Stimulated activated memory B cell treated with anti-CD40 and anti-IgM and Interleukin-4, amounts not matched to agents 10 μg/mL and 1 μg/mL and 100 μg/mL, for 72 hours (primary cell): ENCODE measurements at places on chromosomes 16 and 17.

- ATAC-seq: no peak
Measured at GRCh38 chr17:17467016-17467415, 9.8 kb upstream of the MED9 start.

DNA sequence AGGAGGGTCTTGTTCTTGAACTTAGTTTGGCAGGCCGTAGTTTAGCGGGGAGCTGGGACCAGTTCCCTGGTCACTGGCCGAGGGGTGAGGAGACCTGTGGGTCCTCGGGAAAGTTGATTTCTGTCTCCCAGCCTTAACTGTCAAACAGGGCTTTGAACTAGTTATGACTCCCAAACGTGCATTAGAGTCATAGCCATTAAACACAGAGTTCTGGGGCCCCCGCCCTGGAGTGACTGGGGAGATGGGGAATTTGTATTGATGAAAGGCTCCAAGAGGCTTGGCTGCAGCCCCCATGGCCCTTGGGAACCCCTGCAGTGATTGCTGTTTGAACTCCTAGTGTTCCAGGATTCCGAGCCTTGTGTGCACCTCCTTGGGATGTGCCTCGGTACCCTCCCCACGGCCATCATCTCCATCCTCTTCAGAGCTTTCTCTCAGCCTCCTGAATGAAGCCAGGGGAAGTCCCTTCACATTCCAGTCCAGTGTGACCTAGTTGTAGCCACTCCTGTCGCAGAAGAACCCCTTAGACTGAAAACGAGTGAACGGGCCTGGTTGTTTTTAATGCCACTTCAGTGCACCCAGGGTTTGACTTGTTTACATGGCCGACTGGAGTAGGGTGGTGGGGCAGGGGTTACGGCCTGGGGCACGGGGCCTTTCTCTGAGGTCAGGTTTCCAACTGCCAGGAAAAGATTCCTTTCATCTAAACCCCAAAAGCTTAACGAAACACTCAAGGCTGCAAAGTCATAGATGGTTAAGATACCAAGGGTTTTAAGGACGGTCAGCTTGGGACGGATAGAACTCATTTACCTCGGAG is 1.4 kb downstream of the MPRIP start:
- no peak for ATAC-seq

DNA sequence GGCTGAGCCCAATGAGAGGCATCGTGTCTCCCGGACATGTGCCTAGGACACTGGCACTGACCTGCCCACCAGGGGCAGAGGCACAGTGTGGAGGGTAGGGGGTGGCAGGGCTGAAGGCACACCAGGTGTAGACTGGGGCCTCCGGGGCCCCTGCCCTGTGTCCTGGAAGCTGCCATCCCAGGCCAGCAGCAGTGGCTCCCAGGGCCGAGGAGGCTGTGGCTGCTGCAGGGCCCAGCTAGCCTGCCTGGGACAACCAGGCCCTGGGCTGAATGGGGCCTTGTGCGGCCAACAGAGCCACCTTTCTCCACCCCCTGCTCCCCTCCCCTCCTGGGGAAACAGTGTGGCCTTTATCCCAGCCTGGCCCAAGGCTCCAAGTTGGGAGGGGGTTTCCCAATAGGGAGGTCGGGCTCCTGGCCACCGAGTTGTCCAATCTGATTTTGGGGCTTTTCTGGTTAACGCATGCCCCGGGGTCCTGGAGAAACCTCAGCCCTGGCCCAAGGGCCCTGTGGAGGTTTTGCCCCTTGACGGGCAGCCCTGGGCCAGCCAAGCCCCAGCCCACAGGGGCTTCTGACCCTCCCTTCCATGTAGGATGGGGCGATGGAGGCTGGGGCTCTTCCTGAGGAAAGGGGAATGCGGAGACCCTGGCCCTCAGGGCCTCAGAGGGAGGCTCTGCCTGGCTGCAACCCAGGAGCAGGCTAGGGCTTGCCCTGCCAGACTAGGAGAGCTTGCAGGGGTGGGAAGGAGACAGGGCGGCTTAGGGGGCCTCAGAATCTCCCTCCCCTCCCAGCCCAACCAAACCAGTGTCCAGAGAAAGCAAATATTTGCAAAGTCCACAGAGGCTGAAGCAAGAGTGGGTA is 4.2 kb downstream of the MTSS2 start:
- no peak for ATAC-seq

- no peak for ATAC-seq
Measured at GRCh38 chr16:67397812-67398545, 4.7 kb upstream of the TPPP3 start.

DNA sequence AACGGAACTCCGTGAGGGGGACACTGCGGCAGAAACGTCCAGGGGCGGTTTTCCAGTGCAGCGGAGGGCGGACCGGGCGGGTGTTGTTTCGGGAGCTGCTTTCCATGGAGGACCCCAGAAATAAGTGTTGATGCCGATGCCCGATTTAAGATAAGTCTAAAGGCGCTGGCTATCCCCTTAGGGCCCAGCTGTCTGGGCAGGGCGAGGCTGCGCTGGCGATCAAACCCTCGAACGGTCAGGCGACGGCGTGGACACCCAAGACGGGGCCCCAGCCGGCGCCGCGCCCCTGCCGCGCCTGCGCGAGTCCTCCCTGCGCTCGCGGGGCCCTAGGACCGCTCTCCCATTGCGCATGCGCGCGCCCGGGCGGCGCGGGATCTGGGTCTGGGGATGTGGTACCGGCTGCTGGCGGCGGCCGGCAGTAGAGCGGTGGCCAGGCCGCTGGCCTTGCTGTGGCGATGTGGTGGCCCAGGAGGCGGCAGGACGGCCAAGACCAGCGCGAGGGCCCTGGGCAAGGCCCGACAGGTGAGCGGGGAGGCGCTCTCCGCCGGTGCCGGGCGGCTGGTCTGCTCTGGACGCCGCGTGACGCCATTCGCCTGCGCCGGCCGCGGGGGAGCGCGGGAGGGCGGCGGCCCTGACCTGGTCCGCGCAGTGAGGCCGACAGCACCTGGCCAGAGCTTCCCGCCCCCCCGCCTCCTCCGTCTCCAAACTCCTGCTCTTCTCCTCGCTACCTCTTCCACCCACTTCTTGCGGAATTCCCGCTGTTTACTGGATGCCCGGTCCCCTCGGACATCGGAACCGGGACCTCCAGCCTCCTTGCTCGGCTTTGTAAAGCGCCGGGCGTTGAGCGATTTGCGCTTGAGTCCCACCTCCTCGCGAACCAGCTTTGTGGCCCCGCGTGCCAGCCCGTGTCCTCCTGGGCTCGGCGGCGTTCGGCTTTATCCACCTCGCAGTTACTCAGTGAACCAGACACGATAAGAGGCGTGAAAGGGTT is 24.0 kb downstream of the DEF8 start:
- peak; percentile 97 for ATAC-seq

DNA sequence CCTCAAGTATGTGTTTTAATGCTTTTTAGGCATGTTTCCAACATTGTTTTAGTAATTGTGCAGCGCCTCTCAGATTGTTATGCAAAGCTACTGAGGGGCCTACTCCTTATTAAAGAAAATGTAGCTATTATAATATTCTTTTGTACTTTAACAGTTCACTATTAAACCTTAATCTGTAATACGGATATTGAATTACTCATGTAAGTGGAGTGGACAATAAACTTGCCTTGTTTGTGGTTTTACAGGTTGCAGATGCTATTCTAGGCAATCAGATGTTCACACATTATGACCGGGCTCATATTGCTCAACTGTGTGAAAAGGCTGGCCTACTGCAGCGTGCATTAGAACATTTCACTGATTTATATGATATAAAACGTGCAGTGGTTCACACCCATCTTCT is 41.0 kb downstream of the PTRH2 start:
- ATAC-seq: no peak

DNA sequence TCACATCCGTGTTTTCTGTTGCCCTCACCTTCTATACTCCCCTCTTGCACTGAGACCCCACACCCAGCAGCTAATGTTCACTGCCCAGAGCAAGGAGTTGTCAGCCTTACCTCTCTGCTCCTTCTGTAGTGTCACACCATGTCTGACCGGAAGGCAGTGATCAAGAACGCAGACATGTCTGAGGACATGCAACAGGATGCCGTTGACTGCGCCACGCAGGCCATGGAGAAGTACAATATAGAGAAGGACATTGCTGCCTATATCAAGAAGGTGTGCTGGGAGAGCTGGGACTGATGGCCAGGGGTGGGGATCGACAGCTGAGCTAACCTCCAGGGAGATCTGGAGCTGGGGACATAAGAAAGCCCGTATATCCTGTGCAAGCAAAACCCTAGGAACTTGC is 3.7 kb downstream of the DYNLL2 start:
- no peak for ATAC-seq

- peak; percentile 20 for ATAC-seq
Measured at GRCh38 chr17:42288803-42289610, 709 bp downstream of the STAT5A start.

GRCh38 chr17:2453325-2453724 is 52.5 kb upstream of the MNT start:
- peak; percentile 64 for ATAC-seq

GRCh38 chr17:66115246-66115645 is 76.7 kb downstream of the CEP112 start:
- no peak for ATAC-seq

DNA sequence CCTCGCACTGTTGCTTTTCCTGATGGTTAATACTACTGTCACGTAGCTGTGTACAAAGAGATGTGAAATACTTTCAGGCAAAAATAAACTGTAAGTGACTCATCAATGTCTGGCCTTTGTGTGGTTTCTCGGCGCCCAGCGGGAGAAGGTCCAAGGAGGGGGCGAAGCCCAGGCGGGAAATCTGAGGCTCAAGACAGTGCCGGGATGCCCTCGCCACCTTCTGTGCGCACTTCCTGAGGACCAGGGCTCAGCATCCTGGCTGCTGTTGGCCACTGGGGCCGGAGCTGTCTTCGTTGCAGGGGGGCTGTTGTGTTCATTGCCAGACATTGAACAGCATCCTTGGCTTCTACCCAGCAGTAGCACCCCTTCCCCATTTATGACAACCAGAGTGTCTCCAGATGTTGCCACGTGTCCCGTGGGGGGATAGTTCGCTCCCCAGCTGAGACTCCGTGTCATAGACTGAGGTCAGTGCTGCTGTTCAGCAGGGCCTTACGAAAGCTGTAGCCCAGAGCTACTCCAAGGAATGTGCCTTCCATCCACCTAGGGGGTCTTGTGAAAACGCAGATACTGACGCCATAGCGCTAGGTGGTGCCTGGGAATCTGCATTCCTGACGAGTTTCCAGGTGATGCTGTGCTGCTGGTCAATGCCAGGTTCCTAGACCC is 67.3 kb upstream of the PLCG2 start:
- no peak for ATAC-seq

DNA sequence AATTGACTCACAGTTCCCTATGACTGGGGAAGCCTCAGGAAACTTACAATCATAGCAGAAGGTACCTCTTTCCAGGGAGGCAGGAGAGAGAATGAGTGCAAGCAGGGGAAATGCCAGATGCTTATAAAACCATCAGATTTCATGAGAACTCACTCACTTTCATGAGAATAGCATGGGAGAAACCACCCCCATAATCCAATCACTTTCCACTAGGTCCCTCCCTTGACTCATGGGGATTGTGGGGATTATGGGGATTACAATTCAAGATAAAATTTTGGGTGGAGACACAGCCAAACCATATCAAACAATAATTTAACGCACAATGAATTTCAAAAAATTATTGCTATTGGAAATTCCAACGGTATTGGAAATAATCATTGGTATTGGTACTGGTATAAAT is 15.1 kb downstream of the ABCA9 start:
- no peak for ATAC-seq

GRCh38 chr17:38959508-38959907 is 7.7 kb downstream of the FBXO47 start:
- no peak for ATAC-seq

- no peak for ATAC-seq
Measured at GRCh38 chr16:83118365-83118764, 491.6 kb downstream of the CDH13 start.

GRCh38 chr17:56373981-56374833 is 219.3 kb upstream of the NOG start:
- no peak for ATAC-seq

DNA sequence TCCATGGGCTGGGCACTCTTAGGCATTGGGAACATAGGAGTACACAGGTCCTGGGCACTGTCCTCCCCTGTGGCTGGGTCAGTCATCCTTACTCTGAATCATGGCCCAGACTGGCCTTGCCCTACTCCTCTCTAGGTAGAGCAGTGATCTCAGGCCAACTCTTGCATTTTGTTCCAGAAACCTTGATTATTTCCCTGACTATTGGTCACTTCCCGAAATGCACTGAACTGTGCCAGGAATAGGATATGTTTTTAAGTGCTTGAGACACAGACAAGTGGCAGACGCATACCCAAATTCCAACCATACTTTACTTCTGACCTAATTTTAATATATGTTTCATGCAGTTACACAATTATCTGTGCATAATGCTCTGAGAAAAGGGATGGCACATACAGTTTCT is 10.3 kb downstream of the KRABD2 start:
- ATAC-seq: no peak

- ATAC-seq: no peak
Measured at GRCh38 chr16:65663774-65664173, 541.9 kb upstream of the CDH11 start.

DNA sequence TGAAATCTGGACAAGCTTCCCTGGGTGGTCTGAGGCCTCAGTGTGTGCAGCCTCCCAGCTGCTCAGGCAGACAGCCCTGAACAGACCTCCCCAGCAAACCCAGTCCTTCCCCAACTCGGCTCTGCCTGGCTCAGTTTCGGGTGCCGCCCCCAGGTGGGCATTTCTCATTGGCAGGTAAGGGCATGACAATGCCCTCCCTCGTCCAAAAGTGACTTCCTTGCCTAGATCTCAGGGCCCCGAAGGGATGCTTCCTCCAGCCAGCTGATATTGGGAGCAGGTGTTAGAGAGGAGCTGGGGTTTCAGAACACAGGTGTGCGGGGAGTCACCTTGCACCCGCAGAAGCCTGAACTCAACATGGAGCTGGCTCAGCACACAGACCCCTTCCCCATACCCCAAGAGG is 3.8 kb upstream of the PPL start:
- no peak for ATAC-seq

- no peak for ATAC-seq
Measured at GRCh38 chr17:2023692-2024571, 1.2 kb downstream of the RTN4RL1 start.

- ATAC-seq: peak; percentile 63
Measured at GRCh38 chr17:10172241-10172741, 26.1 kb downstream of the GAS7 start.

DNA sequence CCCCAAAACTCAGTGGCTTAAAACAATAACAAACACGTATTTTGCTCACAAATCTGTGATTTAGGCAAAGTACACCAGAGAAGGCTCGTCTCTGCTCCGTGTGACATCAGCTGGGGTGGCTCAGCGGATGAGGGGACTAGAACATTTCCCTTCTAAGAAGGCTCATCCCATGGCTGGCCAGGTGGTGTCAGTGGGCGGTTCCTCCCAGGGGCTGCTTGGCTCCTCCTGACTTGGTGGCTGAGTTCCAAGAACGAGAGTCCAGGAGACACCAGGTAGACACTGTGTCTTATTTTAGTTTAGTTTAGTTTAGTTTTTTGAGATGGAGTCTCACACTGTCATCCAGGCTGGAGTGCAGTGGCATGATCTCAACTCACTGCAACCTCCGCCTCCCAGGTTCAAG is 5.6 kb upstream of the CHMP6 start:
- no peak for ATAC-seq
